ENCODE measurements at places on chromosomes 4 and X.

GRCh38 chr4:90946945-90947344, 819.8 kb downstream of the CCSER1 start:
- no peak for DNase-seq

DNA sequence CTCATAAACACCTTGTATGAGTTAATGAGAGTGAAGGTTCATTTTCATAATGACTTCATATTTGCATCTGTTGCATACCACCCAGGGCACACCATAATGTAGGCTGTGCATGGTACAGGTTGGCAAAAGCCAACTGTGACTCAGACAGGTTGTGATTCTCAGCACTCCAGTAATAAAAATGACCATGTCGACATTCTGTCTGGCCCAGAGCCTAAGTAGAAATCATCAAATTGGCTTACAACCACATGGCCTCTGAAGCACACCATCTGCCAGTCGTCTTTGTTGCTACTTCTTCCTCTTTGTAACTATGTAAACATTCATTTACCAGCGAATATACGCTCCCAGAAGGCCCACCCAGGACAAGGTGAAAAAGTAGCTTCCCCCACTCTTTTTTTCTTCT, 459.5 kb downstream of the GASK1B start:
- DNase-seq: no peak

DNA sequence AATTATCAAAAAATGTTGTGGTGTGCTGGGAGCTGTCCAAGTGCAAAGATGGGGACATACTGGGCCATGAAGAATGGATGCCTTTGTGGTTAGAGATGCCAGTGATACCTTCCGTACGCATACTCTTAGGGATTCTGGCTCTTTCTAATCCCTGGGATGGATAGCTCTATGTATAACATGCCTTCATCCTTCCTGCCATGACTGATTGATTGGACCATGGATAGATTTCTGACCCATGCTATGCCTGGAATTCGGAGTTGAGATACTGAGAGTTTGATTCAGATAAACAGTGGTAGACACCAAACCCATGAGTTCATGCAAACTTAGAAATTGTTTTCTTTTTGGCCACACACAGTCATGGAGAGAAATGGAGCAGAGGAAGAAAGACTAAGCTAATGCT, 147.2 kb upstream of the WDFY3 start:
- no peak for DNase-seq

- no peak for DNase-seq
Observed at GRCh38 chrX:40171513-40172400, 74.0 kb upstream of the BCOR start.

DNA sequence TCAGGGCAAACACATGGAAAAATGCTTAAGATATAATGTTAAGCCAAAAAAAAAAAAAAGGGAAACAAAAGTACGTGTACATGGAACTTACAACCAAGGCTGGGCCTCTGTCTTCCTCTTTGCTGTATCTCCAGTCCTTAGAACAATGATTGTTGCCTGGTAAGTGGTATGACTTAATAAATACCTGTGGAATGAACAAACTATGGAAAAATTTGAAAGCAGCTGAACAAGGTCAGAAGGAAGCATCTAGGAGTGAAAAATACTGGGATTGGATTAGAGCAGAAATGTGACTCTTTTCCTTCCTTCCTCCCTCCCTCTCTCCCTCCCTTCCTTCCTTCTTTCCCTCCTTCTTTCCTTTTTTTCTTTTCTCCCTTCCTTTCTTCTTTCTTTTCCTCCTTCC, 54.2 kb upstream of the SMIM10 start:
- no peak for DNase-seq

DNA sequence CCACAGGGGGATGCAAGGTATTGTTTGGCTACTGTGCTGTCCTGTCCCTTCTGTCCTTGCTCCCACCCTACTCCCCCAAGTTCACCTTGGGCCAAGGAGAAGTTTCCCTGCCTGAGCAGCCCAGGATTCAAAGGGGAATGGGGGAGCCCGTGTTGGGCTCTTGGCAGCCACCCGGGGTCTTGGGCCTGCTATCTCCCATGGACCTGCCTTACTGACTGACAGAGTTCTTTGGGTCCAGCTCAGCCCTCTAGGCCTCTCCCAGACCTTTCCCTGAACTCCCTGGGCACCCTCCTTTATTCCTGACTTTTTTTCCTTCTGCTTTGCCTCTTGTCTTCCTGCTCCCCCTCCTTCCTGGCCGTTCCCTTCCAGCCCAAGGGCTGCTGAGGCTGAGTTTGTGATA, 67.4 kb downstream of the STARD8 start:
- no peak for DNase-seq

DNA sequence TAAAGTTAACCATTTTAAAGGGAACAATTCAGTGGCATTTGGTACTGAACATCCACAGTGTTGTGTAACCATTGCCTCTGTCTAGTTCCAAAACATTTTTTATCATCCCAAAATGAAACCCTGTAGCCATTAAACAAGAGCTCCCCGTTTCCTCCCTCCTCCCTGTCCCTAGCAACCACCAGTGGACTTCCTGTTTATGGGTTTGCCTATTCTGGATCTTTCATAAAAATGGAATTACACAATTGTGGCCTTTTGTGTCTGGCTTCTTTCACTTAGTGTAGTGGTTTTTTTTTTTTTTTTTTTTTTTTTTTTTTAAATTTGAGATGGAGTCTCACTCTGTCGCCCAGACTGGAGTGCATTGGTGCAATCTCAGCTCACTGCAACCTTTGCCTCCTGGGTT, 11.6 kb downstream of the RBMX2 start:
- no peak for DNase-seq

- no peak for DNase-seq
Observed at GRCh38 chrX:136745215-136746173, 35.2 kb downstream of the ARHGEF6 start.

- no peak for DNase-seq
Observed at GRCh38 chr4:163612762-163613161, 118.3 kb downstream of the TMA16 start.

DNA sequence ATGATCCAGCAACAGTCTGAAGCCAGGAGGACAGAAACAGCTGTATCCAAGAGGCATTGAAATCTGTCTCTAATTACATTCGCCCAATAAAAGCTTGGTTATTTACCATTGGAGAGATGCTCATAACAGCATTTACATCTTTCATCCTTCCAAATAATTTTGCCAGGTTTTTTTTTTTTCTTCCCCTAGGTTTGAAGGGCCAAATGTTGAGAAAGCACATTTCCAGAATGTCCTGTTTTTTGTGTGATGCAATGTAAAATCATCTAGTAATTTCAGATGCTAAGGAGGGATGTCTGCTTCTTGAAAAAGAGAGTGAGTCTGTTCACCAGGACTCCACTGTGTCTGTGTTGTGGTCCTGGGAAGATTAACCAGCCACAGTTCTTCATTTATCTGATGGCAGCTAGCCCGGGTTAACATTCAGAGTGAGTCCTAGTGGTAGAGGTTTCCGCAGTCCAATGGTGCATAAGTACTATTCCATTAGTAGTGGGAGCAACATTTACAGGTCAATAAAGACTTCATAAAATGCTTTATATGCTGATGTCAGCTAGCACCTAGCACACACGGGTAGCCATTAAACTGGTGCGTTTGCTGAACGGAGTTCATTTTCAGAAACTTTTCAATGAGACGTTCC, 406.8 kb downstream of the STIM2 start:
- no peak for DNase-seq

DNA sequence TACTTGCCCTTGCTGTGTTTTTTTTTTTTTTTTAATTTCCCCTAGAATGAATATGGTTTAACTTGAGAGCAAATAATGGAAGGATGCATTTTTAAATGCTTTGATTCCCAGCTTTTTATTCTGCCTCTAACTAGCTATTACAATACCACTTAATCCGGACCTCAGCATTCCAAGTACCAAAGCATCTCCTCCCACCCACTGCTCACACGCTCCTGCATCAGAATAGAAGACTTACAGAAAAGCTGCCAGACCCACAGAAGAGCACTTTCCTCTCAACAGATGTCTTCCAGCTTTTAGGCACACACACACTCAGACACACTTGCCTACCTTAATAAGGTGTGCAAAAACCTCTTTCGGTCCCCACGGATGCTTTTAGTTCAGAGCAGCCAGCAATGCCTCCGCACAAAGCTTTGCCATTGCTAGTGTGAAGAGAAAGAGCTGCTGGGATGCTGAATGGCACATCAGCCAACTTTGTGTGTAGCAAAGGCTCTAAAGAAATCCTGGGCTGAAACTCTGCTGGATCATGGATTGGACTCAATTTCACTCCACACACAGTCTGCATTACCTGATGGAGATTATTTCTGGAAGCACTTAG, 1056.2 kb downstream of the DMD start:
- no peak for DNase-seq

DNA sequence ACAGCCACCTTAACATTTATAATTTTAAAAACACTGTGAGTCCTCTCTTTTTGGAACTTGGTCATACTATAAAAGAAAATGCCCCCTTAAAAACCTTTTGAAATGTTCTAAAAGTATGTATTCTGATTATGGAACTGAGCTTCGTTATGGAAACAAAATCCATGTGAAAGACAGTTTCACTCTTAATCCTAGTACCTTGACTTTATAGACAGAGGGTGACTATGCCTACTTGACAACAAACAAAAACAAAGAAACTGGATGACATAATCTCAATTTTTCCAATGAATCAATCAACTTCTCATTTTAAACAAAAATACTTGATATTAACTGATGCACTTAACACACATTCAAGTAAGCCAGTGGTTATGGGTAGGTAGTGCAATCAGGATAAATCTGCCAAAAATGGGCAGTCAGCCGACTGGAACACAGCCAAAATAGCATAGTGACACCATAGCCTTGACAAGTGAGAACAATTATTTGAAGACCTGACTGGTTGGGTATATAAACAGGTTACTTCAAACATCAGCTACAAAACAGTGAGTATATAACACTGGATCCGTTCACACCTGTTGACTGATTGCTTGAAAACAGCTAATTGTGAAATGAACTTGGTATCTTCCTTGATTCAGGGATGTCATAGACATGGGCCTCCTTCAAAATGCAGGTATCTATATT, 265.5 kb downstream of the PPP3CA start:
- DNase-seq: no peak

- no peak for DNase-seq
Observed at GRCh38 chr4:182842104-182842600, 75.0 kb downstream of the DCTD start.

GRCh38 chr4:145177906-145178538, 2.4 kb downstream of the OTUD4 start:
- no peak for DNase-seq

DNA sequence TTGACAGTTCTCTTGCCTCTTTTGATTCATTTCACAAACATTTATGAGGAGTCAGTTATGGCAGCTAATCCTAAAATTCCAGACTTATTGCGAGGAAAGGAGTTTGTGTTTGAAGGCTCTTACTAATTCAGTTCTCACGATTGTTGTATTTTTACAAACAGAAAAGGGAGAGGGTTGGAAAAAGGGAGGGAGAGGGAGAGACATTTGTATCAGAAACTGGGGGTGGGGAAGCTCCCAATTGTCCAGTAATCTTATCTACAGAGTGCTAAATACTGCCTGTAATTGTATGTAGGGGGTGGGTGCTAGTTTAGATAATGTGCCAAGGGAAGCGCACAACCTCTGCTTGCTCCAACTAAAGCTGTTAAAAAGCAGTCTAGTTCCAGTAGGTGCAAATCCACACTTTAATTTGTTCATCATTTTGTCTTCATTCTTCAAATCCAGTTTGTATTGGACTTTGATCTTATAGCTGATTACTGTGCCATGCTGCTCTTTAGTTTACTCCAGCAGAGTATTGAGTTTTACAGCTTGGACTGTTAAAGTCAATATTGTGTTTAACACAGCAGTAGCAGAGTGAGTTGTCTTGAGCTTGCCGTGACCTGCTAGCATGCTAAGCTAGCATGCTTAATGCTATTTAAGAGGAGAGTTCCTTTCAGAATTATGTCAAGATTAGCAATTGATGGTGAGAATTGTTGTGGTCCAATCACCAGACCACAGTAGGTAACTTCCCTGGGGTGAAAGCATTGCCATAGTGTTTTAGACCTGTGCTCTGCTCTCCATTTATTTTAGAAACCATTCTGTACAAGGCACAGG, 13.9 kb downstream of the FNIP2 start:
- DNase-seq: no peak

GRCh38 chr4:174255786-174256185, 27.7 kb downstream of the FBXO8 start:
- DNase-seq: no peak

DNA sequence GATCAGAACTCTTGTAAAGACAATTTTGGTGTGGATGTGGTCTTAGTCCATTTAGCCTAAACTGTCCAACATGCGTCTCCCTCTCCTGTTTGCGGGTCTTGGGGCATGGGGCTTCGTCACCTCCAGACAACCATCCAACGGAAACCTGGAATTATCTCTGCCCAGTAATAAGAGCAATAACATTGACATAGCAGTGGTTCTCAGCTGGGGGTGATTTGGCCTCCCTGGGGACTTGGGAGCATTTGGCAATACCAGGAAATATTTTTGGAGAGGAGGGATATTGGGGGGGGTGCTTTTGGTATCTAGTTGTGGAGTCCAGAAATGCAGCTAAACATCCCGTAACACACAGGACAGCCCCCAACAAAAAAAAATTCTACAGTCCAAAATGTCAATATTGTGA, 47.2 kb downstream of the SEL1L3 start:
- no peak for DNase-seq

GRCh38 chr4:110848787-110849186, 225.9 kb upstream of the PITX2 start:
- no peak for DNase-seq

DNA sequence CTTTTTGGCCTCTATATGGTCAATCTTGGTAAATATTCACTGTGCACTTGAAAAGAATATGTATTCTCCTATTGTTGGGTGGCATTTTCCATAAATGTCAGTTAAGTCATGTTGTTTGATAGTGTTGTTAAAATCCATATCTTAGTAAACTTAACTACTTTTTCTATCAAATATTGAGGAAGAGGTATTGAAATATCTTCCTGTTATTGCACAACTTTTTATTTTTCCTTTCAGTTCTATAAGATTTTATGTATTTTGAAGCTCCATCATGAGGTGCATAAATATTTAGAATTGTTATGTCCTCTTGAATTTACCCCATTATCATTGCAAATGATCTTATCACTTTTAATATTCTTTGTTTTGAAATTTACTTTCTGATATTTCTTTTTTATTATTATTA, 3.4 kb downstream of the GK2 start:
- DNase-seq: no peak

DNA sequence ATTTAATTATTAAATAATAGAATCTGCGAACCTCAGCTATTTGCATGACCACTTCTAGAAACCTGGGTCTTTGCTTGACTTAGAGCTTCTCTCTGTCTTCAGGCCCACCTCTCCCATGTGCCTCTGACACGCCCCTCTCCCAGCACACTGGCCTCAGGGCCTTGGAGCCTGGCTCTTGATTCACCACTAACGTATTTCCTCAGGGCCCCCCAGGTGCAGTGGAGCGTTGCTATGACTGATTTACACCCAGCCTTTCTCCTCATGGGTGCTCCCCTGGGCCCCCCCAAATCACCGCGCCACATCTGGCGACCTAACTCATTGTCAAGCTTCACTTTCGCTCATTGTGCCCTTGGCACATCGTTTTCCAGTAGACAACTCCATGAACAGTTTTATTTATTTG, 37.9 kb upstream of the TENM3 start:
- no peak for DNase-seq
